ENCODE measurements at places on chromosomes 6 and 20.
A peak's percentile ranks its signal among the peaks of the same experiment; 100 is the strongest.

- no peak for DNase-seq
Observed at GRCh38 chr6:80976336-80976735, 776.1 kb downstream of the TENT5A start.

- DNase-seq: no peak
Observed at GRCh38 chr6:37559501-37559900, 59.8 kb upstream of the CCDC167 start.

DNA sequence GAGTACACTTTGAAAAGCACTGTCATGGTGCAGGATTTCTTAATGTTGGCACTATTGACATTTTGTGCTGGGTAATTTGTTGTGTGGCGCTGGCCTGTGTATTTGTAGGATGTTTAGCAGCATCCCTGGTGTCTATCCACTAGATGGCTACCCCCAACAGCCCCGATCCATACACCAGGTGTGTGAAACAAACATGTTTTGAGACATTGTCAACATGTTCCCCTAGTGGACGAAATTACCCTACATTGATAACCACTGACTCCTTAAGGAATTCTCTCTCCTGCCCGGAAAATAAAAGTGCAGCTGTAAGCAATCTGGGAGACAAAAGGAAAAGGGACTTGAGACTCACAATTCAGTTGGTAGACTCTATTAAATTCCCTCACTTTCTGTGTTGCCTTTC, 52.6 kb upstream of the TMEM200A start:
- DNase-seq: no peak

GRCh38 chr6:29629571-29629970, 3.4 kb downstream of the GABBR1 start:
- no peak for DNase-seq

- no peak for DNase-seq
Observed at GRCh38 chr20:49851991-49852390, 39.4 kb downstream of the SLC9A8 start.

GRCh38 chr20:62501801-62502495, 26.2 kb upstream of the GATA5 start:
- peak; percentile 34 for DNase-seq

- no peak for DNase-seq
Observed at GRCh38 chr6:149560736-149561135, 5.4 kb upstream of the GINM1 start.

Measured in activated CD4-positive, alpha-beta T cell treated with anti-CD3 and anti-CD28 coated beads for 1 hour (primary cell).